ENCODE measurements at places on chromosomes 5 and 9. TPM values are rescaled to one million over a fixed set of nuclear protein-coding genes. Genes with fewer than 3 reads are reported as not detected.

DELE1 gene
- total RNA-seq = 66.7 TPM

GRCh38 chr5:181218795-181219124 lies 4.3 kb upstream of the TRIM41 start:
- H3K27ac ChIP-seq = peak overlapping the region; percentile 34
- no peaks in the 10 kb centered on the region for H3K27me3 ChIP-seq
- H3K36me3 ChIP-seq = no peaks in the 10 kb centered on the region
- no peak for DNase-seq
- no peaks in the 10 kb centered on the region for H3K4me1 ChIP-seq

- H3K27me3 ChIP-seq = no peaks in the 10 kb centered on the region
- no peak overlapping the region for H3K4me3 ChIP-seq
- H3K27ac ChIP-seq = peak overlapping the region; percentile 72
Observed at GRCh38 chr9:133881671-133882381, 110.3 kb downstream of the VAV2 start.

DNA sequence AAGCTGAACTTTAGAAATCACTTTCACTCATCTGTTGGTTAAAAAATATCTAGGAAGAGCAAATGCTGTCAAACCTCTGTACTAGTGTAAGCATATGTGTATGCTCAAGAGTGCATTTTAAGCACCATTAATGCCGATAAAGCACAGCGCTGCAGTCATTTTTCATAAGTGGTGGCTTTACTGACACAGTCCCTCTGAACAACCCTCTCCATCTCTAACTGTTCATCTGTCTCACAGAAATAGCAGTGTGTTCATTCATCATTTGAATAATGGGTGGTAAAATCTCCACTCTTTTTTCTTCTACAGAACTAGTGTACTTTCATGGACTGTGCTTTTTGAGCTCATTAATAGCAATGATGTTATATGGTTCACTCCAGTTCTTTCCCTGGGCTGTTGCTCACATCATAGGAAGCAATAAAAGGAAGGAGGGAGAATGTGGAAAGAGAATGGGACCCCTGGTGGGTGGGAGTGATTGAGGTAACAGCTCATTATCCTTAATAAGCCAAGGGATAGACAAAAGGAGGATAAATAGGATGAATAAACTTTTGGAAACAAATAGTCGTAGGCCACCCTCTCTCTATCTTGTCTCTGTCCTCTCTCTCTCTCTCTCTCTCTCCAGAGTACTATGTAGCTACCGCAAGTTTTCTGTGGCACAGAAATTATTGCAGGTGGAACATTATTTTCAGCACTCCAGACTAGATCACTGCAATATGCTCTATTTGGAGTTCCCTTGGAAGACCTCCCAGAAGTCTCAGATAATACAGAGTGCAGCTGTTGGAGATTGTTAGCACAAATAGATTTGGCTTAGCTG lies 117.9 kb upstream of the PRDM9 start:
- H3K4me1 ChIP-seq = no peaks in the 10 kb centered on the region
- H3K4me3 ChIP-seq = no peak overlapping the region
- DNase-seq = no peak

DNA sequence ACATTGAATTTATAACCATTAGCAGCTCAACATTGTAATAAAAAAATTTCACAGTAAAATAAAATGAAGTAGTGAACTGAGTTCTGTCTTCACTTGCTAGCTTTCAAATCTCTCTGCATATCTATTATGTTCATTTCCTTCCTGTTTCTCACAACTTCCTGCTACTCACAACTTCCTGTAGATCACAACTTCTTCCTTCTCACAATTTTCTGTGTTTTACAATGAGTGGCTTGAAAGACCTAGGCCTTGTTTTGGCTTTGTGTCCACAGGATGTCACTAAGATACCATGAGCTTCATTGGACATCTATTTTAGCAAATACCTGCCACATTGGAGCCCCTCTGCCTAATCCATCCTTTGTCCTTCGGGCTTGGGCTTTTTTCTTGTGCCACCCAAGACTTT lies 480.3 kb upstream of the ADAMTS16 start:
- no peak overlapping the region for H3K27ac ChIP-seq
- no peak for DNase-seq
- no peaks in the 10 kb centered on the region for H3K27me3 ChIP-seq
- no peaks in the 10 kb centered on the region for H3K4me1 ChIP-seq
- no peaks in the 10 kb centered on the region for H3K36me3 ChIP-seq
- H3K4me3 ChIP-seq = no peak overlapping the region
